ENCODE measurements at places on chromosomes 5 and 9.

- DNase-seq, result no peak
Measured at GRCh38 chr9:134253606-134254205, 72.5 kb upstream of the RXRA start.

DNA sequence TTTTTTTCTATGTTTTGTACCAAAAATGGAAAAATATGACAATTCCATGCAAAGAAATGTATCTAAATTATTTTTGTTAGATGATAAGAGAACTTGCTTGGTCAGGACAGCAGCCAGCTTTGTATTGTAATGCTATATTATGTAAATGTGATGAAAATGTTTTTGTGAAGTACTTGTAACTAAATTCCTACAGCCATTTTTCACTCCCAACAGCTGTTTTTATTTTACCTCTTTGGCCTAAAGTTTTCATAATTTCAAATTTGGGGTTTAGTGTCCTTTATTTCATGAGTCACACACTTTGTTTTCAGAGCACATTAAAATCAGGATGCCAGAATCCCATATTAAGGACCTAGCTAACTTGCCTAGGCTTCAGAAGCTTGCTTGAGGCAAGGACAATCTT is 64.1 kb downstream of the WDR41 start:
- no peak for DNase-seq

DNA sequence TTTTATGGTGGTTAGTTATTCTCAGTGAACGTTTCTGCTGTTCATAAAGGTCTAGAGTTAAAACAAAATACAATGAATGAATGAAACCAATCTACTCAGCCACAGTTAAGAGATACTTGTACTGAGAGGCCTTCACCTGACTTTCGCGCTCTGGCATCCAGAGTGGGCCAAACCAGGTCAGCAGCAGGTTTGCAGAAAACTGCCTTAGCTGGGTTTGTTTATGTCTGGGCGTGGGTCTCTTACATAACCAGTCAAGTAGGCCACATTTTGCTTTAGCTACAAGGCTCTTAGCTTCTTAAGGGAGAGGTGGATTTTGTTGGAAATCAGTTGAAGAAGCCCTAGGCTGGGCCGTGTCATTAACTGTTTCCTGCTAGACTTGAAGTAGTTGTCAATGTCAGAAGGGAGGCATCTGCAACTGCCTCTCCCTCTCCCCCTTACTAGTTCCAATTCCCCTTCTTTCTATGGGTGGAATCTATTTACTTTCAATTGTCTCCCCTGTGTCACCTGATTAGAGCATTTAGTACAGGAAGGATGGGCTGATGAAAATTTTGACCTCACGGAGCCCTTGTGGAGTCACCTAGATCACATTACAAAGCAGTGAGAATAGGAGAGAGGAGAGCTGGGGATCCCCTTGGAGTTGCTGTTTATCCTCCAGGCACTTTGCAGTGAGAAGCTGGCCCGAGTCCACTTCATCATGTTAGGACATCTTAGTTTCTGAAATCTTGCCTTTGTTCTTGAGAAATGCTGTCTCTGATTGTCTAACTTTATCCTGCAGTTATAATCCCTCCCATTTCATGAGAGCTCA is 200.5 kb downstream of the ARHGEF28 start:
- no peak for DNase-seq

DNA sequence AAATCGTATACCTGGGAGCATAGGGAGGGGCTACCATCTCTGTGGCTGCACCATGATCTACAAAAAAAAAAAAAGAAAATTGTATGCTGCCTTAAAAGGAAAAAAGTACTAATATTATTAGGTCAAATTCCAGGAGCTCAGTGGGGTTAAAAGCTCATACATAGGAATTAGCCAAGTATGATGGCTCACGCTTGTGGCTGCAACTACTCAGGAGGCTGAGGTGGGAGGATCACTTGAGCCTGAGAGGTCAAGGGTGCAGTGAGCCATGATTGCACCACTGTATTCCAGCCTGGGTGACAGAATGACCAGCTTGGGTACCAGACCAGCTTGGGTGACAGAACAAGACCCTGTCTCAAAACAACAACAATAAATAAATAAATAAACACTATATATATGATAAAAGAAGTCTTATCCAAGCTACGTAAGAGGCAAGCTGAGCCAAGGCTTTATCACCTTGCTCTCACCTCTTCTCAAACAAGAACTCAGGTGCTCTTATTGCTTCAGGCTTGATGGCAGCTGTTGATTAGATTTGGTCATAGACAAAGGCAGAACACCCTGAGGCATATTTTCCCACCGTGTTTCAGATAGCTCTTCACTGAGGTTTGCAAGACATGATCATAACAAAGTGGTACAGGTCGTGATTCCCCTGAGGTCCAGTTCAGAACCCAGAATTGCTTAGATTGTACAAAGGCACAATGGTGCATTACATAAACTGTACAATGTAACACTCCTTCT is 3.3 kb upstream of the FBXW11 start:
- DNase-seq, result no peak

GRCh38 chr9:95088421-95089161 is 228.9 kb downstream of the FANCC start:
- no peak for DNase-seq

- no peak for DNase-seq
Measured at GRCh38 chr9:95516221-95516733, 494 bp downstream of the PTCH1 start.

GRCh38 chr5:127652952-127653611 is 4.2 kb downstream of the CTXN3 start:
- DNase-seq, result no peak

- DNase-seq, result no peak
Measured at GRCh38 chr9:21023861-21024260, 7.6 kb downstream of the HACD4 start.

DNA sequence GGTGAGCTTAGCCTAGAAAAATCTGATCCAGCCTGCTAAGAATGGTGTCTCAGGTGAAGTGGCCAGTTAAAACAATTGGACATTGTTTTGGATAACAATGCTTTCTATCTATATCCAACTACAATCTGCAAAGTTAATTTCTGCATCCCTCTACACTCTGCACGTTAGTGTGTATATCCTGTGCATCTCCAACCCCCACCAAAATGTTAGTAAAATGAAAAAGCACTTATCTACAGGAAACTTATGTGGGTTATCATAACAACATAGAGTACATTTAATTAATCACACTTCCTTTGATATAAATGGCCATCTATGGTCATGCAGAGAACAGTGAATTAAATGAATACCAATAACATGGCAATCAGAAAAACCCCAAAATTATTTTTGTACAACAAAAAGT is 158.7 kb downstream of the NFIB start:
- no peak for DNase-seq

GRCh38 chr9:121286973-121287741 is 19.2 kb downstream of the GSN start:
- DNase-seq, result peak; percentile 91

DNA sequence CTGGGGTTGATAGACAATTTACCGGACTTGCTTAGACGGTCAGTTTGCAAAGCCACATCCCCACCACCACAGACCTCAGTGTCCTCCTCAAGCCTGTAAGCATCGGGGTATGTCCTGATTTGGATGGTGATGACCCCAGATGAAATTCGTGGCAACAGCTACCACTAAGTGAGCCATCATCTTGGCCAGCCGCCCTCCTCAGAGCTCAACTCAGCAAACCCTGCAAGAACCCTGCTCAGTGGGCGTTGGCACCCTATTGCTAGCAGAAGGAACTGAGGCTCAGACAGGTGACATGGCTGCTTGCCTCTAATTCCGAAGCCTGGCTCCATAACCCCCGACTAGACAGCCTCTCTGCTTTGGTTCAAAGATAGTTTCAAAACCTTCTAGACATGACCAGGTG is 41.4 kb upstream of the BARHL1 start:
- DNase-seq, result no peak

DNA sequence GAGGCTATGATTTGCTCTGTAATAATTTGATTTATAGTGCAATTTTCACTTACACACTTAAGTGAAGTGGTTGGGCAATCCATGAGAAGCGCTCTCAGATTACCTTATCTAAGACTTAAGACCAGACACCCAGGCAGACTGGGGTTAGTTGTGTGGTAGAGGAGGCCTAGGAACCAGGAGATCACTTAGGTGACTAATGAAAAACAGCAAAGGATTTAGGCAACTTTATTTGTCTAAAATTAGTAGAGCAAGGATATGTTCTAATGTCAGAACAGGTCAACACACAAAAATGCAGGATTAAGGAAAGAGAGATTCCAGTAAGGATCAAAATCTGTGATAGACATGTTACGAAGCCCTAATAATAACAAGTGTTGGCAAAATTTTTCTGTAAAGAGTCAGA is 913.8 kb downstream of the TLE1 start:
- DNase-seq, result no peak

DNA sequence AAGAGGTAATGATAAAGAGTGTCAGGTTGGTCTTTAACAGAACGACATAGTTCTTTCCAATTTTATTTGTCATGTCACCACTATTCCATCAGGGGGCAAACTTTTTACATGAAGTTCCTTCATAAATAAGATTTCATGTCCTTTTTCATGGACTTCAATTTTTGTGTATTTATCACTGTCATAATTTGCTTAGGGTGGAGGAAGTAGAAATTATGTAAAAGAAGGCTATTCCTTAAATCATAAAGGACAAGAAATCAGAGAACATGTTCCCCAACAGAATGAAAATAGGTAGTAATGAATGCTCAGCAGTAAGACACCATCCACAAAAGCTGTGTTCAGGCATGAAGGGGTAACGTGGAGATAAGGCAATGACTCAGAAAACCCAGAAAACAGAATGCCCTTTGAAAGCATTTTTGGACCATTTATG is 72.7 kb downstream of the ZFAND5 start:
- DNase-seq, result no peak

GRCh38 chr5:111422747-111423720 is 89.3 kb downstream of the STARD4 start:
- no peak for DNase-seq

DNA sequence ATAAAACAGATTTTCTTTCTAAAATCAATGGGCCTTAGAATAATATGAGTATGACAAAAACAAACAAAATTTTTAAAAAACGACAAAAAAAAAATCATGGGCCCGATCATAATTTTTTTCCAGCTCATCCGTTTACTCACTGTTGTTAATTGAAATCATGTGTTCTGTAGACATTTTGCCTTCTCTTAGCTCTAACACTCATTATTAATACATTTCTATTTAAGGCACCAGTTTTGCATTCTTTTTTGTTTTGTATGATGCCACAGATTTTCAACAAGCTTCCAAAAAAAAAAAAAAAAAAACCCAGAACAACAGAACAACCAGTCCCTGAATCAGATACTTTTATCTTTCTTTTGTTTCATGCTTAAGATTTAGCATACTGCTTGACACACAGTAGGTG is 86.4 kb downstream of the PRLR start:
- DNase-seq, result no peak

DNA sequence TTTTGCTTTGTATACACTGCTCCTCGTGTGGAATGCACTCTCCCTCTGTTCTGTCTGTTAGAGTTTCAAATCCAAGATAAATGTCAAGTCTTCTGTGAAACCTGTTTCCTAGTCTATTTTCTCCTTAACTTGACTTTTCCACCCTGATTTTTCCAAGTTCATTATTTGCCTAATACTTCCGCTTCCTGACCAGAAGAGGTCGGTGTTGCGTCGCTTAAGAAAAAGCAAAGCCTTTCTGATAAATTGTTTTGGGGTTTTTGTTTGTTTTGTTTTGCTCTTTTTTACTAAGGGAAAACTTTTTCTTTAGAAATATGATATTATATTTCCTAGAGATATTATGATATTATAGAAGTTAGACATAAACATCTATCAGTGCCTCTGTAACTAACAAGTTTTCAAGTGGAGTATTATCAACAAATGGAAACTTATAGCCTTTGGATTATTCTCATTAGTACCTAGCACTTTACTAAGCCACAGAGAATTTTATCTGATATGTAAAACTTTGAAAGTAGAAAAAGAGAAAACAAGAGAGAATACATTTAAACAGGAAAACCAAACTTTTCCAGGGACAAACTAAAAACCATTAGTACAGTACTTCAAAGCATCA is 55.8 kb downstream of the PHAX start:
- DNase-seq, result no peak

DNA sequence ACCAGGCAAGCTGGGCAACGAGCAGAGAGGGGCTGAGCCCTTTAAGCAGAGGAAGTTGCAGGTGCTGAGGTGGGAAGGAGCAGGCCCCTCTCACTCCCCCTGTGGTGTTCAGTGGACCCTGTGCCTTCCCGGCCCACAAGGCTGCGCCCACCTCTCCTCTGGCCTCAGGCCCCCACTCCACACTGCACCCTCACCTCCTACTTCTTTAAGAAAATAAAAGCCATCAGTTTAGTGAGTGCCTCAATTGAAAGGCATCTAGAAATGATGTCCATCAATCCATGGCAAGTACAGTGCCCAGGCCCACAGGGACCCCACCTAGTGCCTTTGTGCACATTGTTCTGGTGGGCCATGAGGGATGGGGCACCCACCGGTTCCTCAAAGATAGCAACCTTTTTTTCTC is 158.0 kb downstream of the PAX5 start:
- no peak for DNase-seq

DNA sequence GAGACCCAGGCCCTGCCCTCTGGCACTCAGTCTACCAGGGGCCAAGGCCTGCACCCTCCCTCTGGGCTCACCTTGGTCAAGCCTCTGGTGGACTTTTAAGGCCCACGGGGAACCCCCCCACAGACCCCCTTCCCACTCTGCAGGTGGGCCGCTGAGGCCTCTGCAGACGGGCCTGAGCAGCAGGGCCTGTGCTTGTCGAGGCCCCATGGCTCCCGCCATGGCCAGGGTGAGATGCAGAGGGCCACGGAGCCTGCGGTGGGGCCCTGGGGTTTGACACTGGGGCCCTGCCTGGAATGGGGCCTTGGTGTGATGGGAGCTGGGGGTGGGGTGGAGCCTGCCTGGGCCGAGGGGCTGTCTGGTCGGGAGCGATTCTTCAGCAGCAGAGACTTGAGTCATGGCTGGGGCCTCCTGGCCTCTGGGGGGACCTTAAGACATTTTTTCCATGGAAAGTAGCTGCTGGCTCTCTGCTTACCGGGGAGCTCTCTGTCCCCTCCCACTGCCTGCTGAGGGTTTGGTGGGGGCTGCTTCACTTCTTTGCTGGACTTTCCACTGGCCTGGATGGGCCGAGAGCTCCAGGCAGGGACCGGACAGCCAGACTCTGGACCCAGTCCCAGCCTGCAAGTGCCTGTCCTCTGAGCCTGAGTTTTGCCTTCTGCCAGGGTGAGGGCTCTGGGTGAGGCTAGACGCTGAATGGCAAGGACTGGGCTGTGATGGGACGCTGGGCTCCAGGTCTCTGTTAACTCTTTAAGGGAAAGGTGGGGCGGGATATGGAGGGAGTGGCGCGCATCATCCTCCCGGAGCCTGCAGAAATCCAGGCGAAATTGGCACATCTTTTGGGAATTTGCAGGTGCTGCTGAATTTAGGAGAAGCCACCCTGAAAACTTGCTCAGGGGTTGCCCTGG is 132.2 kb downstream of the RXRA start:
- no peak for DNase-seq

DNA sequence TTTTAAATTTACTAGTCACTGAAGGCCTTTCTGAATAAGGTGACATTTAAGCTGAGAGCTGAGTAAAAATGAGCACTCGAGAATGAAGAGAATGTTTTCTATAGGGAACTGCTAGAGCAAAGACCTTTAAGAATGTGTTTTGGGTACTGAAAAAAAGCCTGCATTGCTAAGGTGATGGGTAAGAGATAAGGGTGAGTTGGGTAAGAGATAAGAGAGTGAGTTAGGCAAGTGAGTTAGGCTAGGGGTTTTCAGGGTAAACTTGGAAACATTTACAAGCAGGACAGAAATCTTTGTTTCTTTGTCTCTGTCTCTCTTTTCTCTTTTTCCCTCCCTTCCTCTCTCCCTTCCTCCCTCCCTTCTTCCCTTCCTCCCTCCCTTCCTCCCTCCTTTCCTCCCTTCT is 5.6 kb downstream of the RAD23B start:
- no peak for DNase-seq

- no peak for DNase-seq
Measured at GRCh38 chr5:124962735-124963134, 216.3 kb upstream of the ZNF608 start.

- DNase-seq, result peak; percentile 76
Measured at GRCh38 chr9:129131300-129132145, 20.3 kb downstream of the PTPA start.

All from mucosa of gallbladder (tissue), 1 donor.